ENCODE measurements at places on chromosomes 4 and X.

DNA sequence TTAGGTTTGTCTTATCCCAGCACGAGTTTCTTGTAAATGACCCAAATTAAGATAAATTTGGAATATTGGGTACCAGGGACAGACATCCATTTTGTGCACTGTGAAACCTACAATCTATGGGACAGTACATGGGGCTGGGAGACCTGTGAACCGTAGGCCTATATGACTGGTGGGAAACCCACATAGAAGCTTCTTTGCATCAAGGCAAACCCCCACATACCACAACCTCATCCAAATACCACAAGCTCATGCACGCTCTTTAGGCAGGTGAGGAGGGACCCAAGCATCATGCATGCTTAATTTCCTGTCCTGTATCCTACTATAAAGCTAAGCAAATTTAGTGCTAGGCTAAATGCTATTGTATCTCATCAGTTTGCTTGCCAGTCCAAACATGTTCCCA lies 47.8 kb downstream of the NIPAL1 start:
- no peak for DNase-seq

DNA sequence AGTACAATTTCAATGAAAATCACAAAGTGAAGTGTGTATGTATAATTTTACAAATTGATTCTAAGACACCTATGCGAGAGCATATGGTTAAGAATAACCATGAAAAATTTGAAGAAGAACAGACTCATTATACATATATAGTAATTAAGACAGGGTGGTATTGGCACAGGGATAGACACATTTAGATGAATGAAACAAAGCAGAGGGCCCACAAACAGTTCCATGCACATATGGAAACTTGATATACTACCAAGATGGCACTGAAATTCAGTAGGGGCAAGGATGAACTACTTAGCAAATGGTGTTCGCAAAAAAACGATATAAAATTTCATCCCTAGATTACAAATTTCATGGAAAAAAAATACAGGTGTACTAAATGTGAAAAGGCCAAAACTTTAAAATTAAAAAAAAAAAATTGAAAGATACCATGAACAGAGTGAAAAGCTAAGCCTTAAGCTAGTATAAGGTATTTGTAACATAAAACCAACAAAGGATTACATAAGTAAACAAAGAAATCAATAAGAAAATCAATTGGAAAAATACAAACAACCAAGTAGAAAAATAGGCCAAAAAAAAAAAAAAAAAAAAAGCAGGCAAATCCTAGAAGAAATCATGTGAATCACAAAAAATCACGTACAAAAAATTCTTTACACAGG lies 85.4 kb downstream of the RASL11B start:
- DNase-seq = no peak

GRCh38 chrX:12434493-12434892 lies 296.2 kb downstream of the FRMPD4 start:
- no peak for DNase-seq

DNA sequence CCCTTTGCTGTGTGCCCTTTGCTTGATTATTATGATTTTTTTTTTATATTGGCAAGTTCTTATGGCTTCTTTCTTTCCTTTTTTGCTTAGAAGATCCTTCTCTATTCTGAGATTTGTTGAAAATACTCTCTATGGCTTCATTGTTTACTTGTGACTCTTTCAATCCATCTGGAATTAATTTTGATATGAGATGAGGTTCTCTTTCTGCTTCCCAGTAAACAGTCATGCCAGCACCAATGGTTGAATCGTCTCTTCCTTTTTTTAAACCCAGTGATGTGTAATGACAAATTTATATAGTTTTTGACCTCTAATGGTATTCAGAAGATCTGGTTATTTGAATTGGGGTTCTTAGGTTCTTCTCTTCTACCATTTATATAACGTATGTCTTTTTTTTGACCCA lies 121.8 kb downstream of the ARHGAP10 start:
- DNase-seq = no peak

DNA sequence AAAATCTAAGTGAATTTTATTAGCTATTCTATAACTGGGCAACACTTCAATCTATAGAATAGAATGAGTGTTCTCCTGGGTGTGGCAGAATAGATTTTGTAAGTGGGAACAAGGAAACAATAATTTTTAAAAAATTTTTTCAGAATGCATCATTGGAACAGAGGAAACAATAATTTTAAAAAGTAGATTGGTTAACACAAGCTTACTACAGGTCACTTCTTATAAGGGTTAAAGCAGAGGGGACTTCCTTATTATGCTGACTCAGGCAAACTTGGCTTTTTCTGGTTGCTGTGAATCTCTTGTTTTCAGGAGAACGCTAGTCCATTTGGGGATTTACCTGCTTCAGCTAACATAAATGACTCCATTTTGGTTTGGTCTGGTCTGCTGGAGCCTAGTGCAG lies 52.5 kb downstream of the HOPX start:
- no peak for DNase-seq

- no peak for DNase-seq
These were observed 47.9 kb upstream of the IL13RA2 start for GRCh38 chrX:115065304-115065703.

GRCh38 chr4:30605616-30606190 lies 114.5 kb upstream of the PCDH7 start:
- DNase-seq = no peak

DNA sequence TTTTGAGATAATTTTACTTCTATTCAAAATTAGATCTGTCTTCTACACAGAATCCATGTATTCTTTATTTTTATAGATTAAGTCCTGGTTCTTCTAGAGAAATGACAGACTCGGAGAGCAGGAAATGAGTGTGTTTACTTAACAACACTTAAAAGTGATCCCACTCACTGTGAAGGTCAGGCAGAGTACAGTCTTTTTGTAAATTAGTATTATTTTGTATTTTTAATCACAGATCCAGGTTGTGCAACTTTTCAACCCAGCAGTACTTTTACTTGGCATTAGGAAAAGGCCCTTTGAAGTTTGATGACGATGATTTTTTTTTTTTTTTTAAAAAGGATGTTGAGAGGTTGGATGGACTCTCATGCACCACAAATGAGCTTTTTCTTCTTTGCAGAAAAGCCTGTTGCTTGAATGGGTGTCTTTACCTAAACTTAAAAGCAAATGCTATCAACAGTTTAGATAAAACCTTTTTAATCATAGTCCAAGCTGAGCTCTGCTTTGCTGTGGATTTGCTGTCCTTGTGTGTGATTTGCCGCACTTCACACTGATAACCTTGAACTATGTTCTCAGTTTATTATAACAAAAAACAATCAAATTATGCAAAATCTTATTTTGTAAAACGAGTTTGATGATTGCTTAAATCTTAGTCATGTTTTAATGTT lies 114.1 kb downstream of the MXRA5 start:
- no peak for DNase-seq

GRCh38 chrX:23803931-23804381 lies 21.0 kb downstream of the SAT1 start:
- no peak for DNase-seq

DNA sequence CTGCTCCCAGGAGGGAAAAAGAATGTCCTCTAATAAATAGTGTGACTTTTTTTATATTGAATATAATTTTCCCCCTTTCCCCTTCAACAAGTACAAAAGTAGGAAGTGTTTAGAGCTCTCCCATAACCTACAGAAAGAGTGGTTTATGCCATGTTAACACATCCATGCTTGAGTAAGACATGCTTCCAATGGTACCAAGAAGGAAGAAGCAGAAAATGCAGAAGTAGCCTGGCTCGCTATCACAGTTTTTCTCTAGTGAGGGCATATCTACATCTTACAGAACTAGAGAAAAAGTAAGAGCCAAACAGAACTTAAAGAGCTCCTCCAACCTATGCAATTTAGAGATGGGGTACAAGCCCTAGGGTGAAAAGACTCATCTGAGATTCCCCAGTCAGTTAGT lies 82.5 kb downstream of the ARHGEF9 start:
- DNase-seq = no peak

DNA sequence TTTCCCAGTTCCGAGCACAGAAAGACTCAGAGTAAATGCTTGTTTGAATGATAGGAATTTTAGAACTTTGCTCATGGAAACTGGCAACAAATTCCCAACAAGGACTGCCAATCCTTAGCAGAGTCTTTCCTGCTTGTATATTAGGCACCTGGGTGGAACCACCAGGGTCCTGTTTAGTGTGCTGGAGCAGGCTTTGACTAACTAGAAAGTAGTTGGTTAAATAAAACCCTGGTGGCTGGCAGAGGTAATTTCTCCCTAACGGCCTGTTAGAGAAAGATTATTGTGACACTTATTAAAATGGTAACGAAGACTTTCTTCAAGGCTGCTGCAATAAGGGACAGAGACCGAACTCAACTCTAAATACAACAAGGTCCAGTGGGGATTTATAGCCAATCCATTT lies 103.6 kb upstream of the TEX13D start:
- no peak for DNase-seq
